ENCODE measurements at places on chromosomes 16 and 17.
A peak's percentile ranks its signal among the peaks of the same experiment; 100 is the strongest.

DNA sequence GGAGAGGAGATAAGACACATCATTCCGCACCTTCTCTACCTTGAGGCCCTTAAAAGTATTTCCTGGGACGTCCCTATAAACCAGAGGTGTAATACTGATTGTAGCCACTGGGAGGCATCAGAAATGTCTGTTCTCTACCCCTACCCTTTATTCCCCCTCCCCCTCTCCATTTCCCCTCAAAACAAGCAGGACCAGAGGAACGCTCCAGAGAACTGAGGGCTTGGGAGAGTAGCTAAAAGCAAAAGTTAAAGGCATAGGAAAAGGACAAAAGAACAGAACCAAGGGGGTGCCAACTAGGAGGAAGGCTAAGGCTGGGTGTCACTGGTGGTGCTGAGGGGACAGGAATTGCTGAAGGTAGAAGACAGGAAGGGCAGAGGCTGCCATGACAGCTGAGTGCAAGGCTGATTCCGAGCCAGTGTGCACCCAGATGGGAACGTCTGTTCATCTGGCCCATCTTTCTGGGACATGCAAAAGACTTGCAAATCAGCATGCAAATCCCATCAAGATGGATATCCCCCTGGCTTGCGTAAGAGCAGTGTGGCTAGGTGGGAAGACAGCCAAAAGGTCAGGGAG lies 6.7 kb downstream of the CAMTA2 start:
- no peak for DNase-seq

DNA sequence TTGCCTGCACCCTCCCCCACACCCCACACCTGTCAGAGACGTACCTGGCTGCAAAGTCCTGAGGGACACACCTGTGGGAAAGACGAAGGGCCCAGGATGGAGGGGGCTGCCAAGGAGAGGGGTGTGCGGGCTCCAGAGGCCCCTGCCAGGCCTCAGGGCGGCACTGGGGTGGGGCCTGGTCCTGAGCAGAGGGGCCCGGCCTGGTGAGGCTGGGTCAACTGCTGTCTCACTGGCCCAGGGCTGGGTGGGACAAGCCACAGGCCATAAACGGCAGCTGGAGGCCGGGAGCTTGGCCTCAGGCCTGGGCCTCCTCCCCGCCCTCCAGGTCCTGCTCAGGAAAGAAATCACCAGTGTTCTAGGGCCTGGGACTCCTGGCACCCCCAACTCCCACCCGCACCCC lies 510 bp downstream of the TPSG1 start:
- no peak for DNase-seq

DNA sequence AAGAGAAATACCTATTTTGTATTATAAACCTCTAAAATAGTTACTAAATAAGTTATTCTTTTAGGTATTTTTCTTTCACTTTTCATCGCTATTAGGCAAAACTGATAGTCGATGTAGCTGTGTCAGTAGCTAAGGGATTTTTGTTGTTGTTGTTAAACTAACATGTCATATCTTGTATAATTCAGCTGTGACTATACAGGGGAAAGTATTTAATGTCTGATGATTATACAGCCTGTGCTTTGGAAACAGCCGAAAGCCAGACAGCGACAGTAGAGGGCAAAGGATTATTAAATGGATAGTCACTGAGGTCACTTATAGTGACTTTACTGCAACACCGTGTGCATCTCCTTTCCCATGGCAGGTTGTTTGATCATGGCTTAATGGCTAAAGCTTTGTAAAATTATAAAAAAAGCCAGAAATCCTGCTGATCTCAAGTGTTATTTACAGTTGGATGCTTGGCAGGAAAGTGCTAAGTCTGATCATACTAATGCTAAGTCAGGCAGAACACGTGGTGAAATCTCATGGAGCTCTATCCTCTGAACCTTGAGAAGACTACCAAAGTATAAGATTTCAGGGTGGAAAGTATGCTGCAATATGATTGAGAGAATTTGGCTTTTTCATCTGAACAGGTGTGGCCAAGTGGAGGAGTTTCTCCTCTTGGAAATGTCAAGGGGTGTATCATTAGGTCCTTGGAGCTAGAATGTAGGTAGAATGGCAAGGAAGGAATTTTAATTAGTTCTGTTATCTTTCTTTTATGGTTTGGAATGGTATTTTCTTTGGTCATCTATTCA lies 88.4 kb downstream of the FTO start:
- no peak for DNase-seq

GRCh38 chr16:29961479-29962343 lies at the start of gene TMEM219:
TSS of gene TMEM219 (plus strand) at chr16:29962079. CDS start at chr16:29963144, 1,065 bp downstream.
- DNase-seq, result peak; percentile 76

DNA sequence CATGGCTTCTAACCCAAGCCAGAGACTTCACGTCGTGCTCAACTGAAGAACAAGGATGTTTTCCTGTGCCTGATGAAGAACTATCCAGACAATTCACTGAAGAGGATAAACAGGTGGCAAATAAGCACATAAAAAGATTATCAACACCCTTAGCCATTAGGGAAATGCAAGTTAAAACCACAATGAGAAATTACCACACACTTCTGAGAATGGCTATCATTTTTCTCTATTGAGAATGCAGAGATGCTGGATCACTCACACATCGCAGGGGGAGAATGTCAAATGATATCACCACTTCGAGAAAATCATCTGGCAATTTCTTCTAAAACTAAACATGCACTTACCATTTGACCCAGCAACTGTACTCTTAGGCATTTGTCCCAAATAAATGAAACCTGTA lies 162.8 kb downstream of the IRX3 start:
- DNase-seq, result no peak

DNA sequence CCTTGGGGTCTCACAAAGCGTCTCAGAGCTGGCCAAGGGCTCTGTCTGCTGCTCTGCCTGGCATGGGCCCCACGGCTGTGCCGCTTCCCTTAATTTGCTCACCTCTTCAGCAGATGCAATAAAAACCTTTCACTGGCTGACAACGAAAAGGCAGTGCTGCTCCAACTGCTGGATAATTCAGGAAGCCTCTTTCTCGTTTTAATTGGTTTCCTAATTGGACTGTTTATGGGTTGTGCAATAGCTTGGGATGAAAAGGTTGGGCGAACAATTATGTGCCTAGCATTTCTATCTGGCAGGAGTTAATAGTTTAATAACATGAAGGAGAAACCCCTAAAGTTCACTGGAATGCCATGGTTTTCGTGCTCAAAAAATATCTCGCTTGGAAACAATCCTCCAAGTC lies 234.1 kb upstream of the IRX5 start:
- DNase-seq, result no peak

GRCh38 chr16:81765111-81765919 lies 13.8 kb upstream of the PLCG2 start:
- no peak for DNase-seq

DNA sequence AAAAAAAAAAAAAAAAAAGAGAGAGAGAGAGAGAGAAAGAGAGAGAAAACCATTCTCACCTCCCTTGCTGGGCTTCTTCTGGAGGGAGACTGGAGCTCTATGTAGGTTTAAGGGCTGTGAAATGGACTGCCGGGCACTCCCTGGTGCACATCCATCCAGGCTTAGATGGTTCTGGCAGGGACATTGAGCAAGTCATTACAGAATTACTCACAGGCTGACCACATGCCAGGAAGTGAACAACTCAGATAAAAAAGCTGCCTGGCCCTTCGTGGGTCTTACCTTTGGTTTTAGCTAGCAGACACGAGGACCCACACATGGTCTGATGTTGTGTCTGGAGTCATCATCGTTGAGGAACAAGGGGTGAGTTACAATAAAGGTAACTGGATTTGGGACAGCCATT lies 847.4 kb upstream of the EEF2KMT start:
- DNase-seq, result no peak

DNA sequence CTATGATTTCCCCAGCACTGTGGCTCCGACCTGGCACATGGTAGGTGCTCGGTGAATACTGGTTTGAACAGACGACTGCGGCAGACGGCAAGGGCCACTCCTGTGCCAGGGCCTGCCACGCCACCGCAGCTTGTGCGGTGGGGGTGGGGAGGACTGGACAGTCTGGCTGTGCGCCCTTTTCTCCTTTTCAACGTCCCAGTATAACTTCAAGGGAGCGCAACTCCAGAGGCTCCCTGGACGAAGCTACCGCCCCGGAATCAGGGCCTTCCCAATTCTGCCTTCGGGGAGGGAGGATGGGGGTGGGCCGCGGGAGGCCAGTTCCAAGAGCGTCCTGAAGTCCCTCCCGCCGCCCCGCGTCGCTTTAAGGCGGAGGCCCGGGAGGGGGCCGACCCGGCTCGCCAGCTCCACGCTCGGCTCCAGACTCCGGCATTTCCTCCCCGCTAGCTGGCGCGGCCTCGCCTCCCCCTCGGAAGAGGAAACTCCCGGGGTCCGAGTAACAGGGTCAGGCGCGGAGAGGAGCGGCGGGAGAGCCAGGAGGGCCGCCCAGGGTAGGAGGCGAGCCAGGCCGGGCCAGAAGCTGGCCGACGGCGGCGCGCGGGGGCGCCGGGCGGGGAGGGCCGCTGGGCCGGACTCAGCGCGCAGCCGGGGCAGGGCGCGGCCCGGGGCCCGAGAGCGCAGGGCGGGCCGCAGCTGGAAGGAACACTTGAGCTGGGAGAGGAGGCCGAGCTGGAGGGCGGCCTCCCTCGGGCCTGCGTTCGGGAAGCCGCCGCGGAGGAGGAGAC lies at the start of gene ITPRIPL2:
Gene ITPRIPL2 (plus strand): TSS at position 388 of the 782 bp plus-strand sequence. CDS start 498 bp downstream, outside the sequence.
- DNase-seq, result peak; percentile 95

- DNase-seq, result peak; percentile 37
Observed at GRCh38 chr17:40937384-40937819, at the start of gene KRT23. TSS of gene KRT23 (minus strand) at chr17:40937646. CDS start at chr17:40936603, 1,043 bp downstream.

- no peak for DNase-seq
Observed at GRCh38 chr17:73240561-73240960, 21.1 kb downstream of the CPSF4L start.

DNA sequence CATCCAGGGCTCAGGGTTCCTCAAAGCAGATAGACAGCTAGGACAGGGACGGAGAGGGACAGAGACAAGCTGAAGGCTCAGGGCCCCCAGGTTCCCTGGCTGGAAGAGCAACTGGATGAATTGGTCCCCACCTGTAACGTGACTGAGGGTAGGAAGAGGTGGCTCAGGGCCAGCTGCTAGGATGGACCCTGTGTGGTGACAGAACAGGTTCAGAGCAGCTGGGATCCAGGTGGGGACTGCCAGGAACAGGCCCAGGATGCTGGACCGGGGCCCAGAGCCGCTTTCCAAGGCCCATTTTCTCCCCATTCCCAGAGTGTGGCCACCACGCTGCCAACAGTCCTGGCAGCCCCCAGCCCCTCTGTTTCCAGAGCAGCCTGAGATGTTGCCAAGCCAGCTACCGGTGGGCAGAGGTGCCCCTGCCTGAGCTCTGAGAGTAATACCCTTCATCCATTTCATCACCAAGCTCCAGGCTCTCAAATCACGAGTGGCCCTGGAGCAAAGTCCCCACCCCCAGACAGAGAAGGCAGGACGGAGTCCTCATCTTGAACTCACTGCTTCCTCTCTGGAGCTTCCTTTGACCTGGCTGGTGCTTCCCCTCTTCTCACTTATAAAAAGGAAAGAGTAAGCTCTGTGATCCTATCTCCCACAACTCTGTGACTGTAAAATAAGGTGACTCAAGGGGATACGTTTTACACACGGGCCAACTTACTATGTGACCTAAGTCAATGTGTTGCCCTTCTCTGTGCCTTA lies 79.6 kb downstream of the TMEM132E start:
- DNase-seq, result no peak

DNA sequence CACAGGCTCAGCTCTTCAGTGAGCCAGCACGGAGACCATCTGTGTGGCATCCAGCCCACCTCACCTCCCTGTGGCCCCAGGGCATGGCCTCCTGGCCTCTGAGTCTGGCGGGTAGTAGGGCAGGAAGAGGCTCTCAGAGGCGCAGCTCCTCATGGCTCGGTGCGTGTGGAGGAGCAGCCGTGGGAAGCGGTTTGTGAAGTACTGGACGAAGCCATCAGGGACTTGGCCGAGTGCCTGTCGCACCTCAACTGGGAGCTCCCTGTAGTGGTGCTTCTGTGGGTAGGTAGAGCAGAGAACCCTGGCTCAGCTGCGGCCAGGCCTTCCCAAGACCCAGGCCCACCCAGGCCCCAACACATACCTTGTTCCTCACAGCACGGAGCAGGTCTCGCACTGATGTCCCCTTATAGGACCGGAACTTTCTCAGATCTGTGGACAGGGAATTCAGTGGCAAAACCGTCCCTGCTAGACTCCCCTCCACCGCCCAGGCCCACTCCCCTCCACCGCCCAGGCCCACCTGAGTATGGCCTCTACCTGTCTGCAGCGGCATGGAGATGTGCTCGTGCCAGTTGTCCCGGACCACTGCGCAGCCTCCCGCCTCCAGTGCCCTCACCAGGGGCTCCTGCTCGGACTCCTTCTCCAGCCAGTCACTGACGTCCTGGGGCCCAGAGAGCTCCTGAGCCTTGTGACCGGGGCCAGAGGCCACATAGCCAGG lies 12.2 kb downstream of the PLK1 start:
- no peak for DNase-seq

GRCh38 chr16:50651835-50652438 lies 29.2 kb downstream of the SNX20 start:
- DNase-seq, result no peak

DNA sequence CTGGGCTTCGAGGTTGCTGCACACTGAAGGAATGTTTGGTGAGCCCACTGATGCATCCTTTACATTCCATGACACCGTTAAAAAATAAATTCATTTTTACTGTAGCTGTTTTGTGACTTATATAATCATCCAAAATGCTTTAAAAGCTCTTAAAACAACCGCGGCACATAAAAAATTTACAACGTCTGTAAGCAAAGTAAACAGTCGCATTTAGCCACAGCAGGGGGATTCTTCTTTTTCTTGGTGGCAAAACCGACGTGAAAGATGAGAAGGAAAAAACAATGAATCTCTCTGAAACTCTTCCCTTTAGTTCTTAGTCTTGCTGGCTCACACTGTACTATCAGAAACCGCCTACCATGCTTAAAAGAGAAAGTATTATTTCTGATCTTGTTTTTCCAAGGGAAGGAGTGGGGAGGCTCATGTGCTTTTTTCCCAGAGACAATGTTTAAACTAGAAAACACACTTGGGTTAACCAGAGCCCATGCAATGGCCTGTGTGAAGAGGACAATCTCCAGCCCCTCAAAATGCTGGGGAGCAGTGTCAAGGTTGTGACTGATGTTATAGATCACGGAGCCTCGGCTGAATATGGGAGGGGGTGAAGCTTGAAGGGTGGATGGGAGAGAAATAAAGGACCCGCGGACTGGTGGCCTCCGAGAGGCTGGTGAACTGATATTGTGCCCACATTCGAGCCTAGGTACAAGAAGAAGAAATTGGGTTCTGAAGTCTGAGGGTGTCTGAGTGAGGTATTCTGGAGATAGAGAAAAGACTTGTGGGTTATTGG lies 91.1 kb downstream of the IRF8 start:
- no peak for DNase-seq

DNA sequence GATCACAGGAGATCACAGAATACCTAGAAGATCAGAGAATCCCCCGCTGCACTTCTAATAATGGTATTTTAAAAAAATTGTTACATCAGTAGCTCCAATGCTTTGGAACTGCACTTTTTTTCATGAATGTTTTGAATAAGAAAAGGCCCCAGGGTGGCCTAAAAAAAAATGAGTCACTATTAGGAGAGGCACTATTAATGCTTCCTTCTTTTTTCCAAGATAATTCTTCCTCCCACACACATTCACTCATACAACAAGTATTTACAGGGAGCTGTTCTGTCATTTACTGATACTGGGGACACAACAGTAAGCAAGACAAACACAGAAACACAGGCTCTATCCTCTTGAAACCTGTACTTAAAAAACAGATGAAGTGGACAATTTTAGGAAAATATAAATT lies 675 bp upstream of the PDZD9 start:
- DNase-seq, result peak; percentile 81

All from PC-9 (cell line).